NCI-H1694 treated with DMSO at 0.1 percent for 48 hours (cell line): ENCODE measurements at places on chromosomes 16 and 17.

GRCh38 chr17:78324391-78325075 lies 35.3 kb downstream of the SOCS3 start:
- peak; percentile 52 for DNase-seq

DNA sequence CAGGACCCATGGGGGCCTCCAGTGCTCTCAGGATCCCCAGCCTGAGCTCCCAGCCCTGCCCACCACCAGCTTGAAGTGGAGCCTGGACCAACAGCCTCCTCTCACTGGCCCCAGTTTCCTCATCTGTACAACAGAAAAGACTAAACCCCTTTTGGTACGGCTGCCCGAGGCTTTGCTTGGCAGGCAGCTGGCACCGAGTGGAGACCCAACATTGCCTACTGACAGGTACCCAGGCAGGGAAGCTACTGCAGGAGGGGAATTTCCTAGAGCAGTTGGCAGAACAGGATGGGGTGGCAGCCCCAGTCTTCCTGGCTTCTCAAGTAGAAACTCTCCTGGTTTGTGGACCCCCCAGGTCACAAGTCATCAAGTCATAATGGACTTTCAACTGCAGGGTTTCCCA lies 14.2 kb downstream of the SREBF1 start:
- DNase-seq: no peak

DNA sequence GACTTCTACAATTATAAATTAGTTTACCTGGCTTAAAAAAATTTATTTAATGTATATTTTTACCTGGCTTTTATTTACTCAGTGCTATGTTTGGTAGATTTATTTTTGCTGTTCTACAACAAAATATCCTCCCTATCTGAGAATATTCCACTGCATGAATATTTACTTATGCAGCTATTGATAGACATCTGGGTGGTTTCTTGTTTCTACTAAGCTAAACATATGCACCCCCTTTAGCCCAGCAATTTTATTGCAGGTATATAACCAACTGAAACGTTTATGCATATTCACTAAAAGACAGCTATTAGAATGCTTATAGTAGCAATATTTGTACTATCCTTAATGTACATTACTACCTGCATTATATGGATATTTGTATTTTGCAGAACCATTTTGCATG lies 187.7 kb upstream of the CPHXL start:
- DNase-seq: no peak

- no peak for DNase-seq
These were observed 18.4 kb downstream of the PLCG2 start for GRCh38 chr16:81797443-81797842.

- no peak for DNase-seq
These were observed 26.2 kb downstream of the VMP1 start for GRCh38 chr17:59733697-59734096.

DNA sequence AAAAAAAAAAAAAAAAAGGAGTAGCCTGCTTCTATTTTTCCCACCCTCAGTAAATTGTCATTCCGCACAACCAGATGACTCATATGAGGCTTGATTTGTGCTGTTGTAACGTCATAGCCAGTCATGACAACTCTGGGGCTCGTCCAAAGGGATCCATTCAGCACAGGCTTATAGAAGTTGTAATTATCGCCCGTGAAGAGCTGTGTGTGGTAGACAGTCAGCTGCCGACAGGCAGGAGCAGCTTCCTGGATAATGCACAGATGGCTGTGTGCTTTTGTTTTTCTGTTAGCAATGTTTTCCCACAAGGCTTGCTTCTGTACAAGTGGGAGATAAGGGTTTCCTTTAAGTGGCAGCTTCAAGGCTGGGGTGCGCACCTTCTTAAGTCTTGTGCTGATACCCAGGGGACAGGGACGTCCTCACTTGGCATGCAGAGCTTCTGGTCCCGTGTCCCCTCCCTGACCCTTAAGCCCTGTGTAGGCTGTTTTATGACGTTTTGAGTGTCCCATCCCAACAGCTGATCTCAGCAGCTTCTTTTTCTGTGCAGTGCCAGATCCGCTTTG lies 26.0 kb downstream of the SNX29 start:
- DNase-seq: peak; percentile 67

GRCh38 chr16:27107185-27107592 lies 40.5 kb downstream of the C16orf82 start:
- DNase-seq: no peak

GRCh38 chr16:71504901-71505300 lies 15.8 kb upstream of the ZNF19 start:
- DNase-seq: no peak

DNA sequence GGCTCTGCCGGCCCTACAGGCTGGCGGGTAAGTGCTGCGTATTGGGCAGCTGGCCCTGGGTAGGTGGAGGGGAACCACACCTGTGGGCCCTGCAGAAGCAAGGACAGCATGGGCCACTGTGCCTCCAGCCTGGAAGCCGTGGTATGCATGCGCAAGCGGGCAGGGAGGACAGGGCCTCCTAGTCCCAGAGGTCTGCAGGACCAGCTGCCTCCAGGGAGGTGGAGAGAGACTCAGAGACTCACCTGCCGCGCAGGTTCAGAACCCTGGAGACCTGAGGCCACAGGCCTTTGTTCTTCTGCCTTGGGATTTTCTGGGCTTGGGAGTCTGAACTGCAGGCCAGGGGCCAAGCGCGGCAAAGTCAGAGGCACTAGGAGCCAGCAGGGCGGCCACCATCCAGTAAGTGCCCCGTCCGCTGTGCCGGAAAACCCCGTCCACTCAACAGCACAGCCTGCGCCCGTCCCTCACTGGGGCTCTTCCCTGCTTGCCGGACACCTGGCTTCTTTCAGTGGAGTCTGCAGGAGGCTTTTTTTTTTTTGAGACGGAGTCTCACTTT lies 8.8 kb upstream of the RAB40C start:
- no peak for DNase-seq

DNA sequence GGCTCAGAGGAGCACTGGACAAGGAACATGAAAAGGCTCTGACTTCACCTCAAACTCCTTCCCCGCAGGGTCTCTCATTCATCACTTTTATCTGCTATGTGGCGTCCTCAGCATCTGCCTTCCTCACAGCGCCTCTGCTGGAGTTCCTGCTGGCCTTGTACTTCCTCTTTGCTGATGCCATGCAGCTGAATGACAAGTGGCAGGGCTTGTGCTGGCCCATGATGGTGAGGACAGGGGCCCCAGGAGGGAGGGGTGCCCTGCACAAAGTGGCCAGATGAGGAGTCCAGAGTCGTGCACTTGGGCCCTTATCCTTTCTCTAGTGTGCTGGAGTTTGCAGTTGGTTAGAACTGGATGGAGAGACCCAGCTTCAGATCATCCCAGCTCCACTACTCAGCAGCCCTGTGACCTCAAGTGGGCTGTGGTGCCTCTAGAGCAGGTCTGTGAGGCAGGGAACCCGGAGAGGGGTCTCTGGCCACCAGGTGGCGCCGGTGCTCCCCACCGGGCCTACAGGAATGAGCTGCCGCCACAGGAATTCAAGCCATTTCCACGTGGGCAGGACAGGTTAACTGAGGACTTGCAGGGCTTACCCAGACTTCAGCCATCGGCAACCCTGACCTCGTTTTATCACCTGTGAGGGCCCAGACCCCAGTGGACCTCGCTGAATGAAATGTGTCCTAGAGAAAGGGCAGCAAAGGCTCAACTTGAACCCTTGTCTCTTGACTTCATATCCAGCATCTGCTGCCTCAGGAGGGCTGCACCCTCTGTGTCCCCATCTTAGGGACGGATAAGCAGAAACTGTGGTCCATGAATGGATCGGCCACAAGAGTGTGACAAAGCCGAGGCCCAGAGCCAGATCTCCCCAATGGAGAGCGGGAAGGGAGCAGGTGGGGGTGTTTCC lies 4.0 kb downstream of the CMTM3 start:
- DNase-seq: peak; percentile 54

DNA sequence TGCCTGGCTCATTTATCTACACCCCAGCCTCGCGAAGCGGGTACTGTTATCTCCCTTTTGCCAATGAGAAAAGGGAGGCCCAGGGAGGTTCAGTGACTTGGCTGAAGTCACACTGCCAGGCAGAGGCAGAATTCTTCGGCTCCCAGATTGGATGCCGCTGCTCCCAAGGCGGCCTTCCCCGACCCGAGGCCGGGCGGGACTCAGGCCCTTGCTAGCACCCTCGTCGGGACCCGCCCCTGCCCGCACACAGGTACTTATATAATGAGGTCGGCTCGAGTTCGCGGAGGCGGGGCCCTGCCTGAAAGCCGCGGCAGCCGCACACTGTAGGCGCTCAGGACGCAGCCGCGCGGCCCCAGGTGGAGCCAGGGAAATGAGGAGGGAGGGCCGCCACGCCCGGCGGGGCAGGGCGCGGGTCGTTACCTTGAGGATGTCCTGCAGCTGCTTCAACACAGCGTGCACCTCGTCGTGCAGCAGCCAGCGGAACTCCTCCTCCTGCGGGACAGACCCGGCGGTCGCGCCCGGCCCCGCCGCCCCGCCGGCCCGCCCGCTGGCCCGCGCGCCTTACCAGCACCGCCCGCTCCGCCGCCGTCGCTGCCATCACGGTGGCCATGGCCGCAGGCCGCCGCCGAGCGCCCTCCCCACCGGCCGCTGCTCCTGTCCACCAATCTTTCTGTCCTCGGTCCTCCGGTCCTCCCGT lies at the start of gene ROGDI:
Gene ROGDI, minus strand, starts transcription at position 672 of the 697 bp plus-strand sequence. Its CDS starts 62 bp downstream, at position 610.
- DNase-seq: peak; percentile 11
